PC-9 (cell line): ENCODE measurements at places on chromosomes 1 and 21. TPM values are rescaled to one million over a fixed set of nuclear protein-coding genes. Genes with fewer than 3 reads are reported as not detected.

The VSIG8 gene
- not detected in 2 replicates for total RNA-seq

The PRAMEF26 gene
- not detected in 2 replicates for total RNA-seq

The TFAP2E gene
- total RNA-seq = 0.72 and 1.3 TPM in 2 replicates

The FMO2 gene
- not detected in 2 replicates for total RNA-seq

The CSF1 gene
- total RNA-seq = 29.8 and 35.2 TPM in 2 replicates

The OR2AJ1 gene
- total RNA-seq = not detected in 2 replicates

The TTC39A gene
- total RNA-seq = 7.3 and 10.4 TPM in 2 replicates

The THEM5 gene
- not detected in 2 replicates for total RNA-seq

The CHIA gene
- not detected in 2 replicates for total RNA-seq

GRCh38 chr1:113042285-113043143 lies 30.5 kb upstream of the LRIG2 start:
- H3K27me3 ChIP-seq = no peaks in the 10 kb centered on the region
- H3K36me3 ChIP-seq = no peaks in the 10 kb centered on the region
- no peak overlapping the region for H3K27ac ChIP-seq
- peak; percentile 71 for DNase-seq
- peaks cover 18% of the 10 kb centered on the region for H3K4me1 ChIP-seq
- H3K4me3 ChIP-seq = no peak overlapping the region

DNA sequence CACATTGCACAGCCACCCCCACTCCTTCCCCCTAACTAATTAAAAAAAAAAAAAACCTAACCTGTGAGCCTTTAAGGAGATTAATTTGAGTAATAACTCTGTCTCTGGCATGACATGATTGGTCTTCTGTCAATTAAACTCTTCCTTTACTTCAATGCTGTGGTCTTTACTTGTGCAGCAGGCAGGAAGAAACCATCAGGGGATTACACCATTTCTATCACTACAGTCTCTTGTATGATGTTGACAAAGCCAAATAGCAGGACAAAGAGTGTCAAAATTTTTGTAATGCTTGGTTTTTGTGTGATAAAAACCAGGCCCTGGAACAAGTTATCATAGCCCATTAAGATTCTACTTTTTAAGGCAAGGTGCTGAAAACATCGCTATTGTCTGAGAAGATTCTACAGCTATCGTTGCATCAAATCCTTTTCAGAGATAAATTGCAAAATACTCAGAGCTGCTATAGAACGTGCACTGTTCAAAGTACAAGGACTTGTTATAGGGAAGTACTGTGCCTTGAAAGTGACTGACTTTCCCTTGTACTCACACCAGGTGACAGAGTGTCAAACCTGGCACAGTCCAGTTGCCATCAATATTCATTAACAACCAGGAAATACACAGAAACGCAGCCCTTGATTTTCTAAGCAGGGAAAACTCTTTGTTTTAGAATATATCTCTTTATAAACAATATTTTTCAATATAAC lies 37.7 kb downstream of the LHX9 start:
- H3K27ac ChIP-seq = no peak overlapping the region
- DNase-seq = no peak
- H3K27me3 ChIP-seq = no peaks in the 10 kb centered on the region
- H3K4me1 ChIP-seq = no peaks in the 10 kb centered on the region
- no peak overlapping the region for H3K4me3 ChIP-seq

- H3K27me3 ChIP-seq = no peaks in the 10 kb centered on the region
- no peaks in the 10 kb centered on the region for H3K36me3 ChIP-seq
- H3K27ac ChIP-seq = no peak overlapping the region
These were observed 45.0 kb downstream of the ARHGEF10L start for GRCh38 chr1:17584539-17584938.

GRCh38 chr1:50959303-50959912 lies 659 bp downstream of the FAF1 start:
- no peaks in the 10 kb centered on the region for H3K27me3 ChIP-seq
- peak overlapping the region; percentile 49 for H3K27ac ChIP-seq
- peak overlapping the region; percentile 85 for H3K4me3 ChIP-seq
- H3K36me3 ChIP-seq = 0 out of 2 replicates have a peak, but pooled peaks cover 7% of the 10 kb centered on the region
- no peak for DNase-seq

DNA sequence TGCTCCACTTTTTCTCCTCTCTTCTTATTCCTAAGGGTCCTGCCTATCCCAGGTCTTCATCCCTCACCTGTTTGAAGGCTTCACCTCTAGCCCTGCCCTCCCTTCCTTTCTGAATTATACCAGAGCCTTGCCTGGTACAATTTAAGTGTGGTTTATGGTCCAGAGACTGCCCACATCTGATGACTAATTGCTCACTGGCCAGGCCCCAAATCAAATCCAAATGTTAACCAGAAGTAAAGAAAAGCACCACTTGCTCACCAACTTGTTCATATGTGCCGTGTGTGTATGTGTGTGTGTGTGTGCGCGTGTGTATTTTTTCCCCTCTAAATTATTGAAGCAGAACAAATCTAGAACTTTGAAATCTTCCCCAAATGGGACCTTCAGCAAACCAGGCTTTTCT lies 26.4 kb downstream of the MYOM3 start:
- H3K27me3 ChIP-seq = no peaks in the 10 kb centered on the region
- no peak overlapping the region for H3K27ac ChIP-seq
- no peaks in the 10 kb centered on the region for H3K4me1 ChIP-seq
- DNase-seq = no peak

- H3K27ac ChIP-seq = no peak overlapping the region
- no peak overlapping the region for H3K4me3 ChIP-seq
- no peak for DNase-seq
- H3K27me3 ChIP-seq = no peaks in the 10 kb centered on the region
- H3K36me3 ChIP-seq = no peaks in the 10 kb centered on the region
- H3K4me1 ChIP-seq = no peaks in the 10 kb centered on the region
These were observed 39.7 kb downstream of the SLC66A1 start for GRCh38 chr1:19351873-19352272.

GRCh38 chr1:171506525-171507304 lies 21.4 kb downstream of the PRRC2C start:
- H3K27ac ChIP-seq = no peak overlapping the region
- DNase-seq = no peak
- 0 out of 2 replicates have a peak, but pooled peaks cover 3% of the 10 kb centered on the region for H3K36me3 ChIP-seq
- H3K4me1 ChIP-seq = no peaks in the 10 kb centered on the region
- no peak overlapping the region for H3K4me3 ChIP-seq
- H3K27me3 ChIP-seq = no peaks in the 10 kb centered on the region

DNA sequence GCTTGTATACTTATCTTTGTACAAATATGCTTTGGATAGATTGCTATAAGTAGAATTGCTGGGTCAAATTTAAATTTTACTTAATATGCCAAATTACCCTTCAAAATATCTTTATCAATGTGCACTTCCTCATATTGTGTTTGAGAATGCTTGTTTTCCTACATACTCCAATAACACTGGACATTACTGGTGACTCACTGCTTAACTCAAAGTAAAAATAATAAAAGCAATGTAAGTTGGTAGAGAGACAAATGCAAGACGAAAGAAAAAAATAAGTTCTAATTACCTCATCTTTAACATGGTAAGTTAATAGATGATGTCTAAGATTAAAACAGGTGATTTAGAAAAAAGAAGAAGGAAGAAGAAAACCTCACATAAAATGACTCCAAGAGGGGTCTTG lies 7.9 kb upstream of the SH3GLB1 start:
- DNase-seq = no peak
- H3K27me3 ChIP-seq = no peaks in the 10 kb centered on the region
- H3K36me3 ChIP-seq = no peaks in the 10 kb centered on the region
- H3K27ac ChIP-seq = no peak overlapping the region
- H3K4me3 ChIP-seq = no peak overlapping the region
- peaks cover 21% of the 10 kb centered on the region for H3K4me1 ChIP-seq

DNA sequence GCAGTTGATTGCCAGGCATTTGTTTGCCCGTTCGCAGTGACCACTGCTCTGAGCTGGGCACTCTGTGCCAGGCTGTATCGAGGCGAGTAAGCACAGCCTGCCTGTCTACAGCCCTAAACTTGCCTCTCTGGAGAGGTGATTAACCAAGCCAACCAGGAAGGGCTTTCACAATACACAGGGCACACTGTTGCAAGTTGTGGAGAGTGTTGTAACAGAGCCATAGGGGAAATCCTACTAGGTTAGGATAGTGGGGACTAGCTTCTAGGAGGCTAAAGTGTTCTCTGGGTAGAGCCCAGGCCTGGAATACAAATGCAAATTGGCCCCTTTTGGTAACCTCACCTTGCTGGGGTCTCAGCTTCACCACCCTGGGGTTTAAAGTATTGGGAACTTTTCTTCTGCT lies 23.8 kb downstream of the PRDM2 start:
- H3K27ac ChIP-seq = no peak overlapping the region
- peaks cover 18% of the 10 kb centered on the region for H3K27me3 ChIP-seq
- no peaks in the 10 kb centered on the region for H3K36me3 ChIP-seq
- no peak for DNase-seq
- no peak overlapping the region for H3K4me3 ChIP-seq
- H3K4me1 ChIP-seq = no peaks in the 10 kb centered on the region

- peaks cover 12% of the 10 kb centered on the region; the same call in 1 of the 2 replicates for H3K4me1 ChIP-seq
- no peak for DNase-seq
- no peak overlapping the region for H3K4me3 ChIP-seq
- H3K27me3 ChIP-seq = no peaks in the 10 kb centered on the region
These were observed 13.3 kb downstream of the FBXO42 start for GRCh38 chr1:16338961-16339360.

- no peak for DNase-seq
- no peaks in the 10 kb centered on the region for H3K27me3 ChIP-seq
- no peaks in the 10 kb centered on the region for H3K4me1 ChIP-seq
- H3K27ac ChIP-seq = no peak overlapping the region
- no peak overlapping the region for H3K4me3 ChIP-seq
These were observed 19.0 kb upstream of the LRRC8C start for GRCh38 chr1:89613928-89614327.

DNA sequence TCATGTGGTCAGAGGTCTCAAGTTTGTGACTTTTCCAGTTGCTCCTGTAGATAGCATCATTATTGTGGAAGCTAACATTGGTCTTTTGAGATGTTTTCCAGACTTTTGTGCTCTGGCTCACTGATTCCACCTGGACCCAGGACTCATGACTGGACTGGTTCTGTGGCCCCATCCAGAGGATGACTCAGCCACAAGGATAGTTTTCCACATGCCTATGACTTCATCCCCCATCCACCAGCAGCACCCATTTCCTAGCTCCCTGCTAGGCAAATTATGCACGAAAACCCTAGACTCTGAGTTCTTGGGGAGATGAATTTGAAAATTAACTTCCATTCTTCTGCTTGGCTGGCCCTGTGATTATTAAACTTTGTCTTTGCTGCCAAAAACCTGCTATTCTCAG lies 949.3 kb downstream of the MRPL39 start:
- DNase-seq = no peak
- H3K27me3 ChIP-seq = no peaks in the 10 kb centered on the region
- no peak overlapping the region for H3K4me3 ChIP-seq

DNA sequence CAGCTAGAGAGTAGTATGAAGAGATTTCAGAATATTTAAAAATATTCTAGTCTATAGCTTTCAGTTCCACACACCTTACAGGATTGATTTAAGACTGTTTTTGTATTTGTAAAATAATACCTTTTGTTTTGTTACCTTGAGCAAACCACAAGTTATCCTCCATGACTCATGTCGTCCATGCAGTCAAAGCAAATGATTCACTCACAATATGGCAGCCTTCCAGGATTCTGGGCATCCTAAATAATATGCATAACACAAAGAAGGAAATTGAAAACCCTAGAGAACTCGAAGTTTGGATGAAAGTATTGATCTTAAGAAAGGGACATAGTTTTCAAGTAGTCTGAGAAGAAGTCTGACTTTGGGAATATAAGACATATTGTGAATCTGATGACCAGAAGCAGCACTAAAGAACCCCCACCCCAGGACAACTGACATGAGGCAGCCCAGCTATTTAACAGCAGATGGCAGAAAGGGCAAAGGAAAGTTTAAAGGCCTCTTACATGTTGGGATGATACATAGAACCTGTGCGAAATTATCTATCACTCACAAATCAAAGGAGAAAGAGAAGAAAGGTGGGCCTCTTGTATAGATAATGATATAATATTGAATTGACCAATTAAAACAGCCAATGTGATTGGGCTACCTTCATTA lies 857.9 kb downstream of the BRINP3 start:
- H3K4me1 ChIP-seq = peaks cover 12% of the 10 kb centered on the region
- H3K36me3 ChIP-seq = no peaks in the 10 kb centered on the region
- no peak overlapping the region for H3K4me3 ChIP-seq
- H3K27ac ChIP-seq = peak overlapping the region; percentile 30; the same call in 1 of the 2 replicates

- peaks cover 41% of the 10 kb centered on the region for H3K4me1 ChIP-seq
- H3K36me3 ChIP-seq = no peaks in the 10 kb centered on the region
- H3K27ac ChIP-seq = no peak overlapping the region
- H3K27me3 ChIP-seq = no peaks in the 10 kb centered on the region
- no peak overlapping the region for H3K4me3 ChIP-seq
These were observed 202.4 kb upstream of the UBE2U start for GRCh38 chr1:64001038-64001437.

DNA sequence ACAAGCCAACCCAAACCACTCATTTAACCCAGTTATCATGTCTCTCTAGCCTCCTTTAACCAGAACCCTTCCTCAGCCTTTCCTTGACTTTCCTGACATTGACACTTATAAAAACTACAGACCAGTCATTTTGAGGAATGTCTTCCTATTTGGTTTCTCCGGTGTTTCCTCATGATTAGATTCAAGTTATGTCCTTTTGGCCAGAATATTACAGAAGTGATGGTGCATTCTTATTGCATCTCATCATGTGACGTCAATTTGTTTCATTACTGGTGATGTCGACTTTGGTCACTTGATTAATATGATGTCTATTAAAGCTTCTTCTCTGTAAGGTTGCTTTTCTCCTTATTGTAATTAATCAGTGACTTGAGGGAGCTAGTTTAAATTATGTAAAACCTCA lies 6.1 kb upstream of the RCSD1 start:
- no peak overlapping the region for H3K27ac ChIP-seq
- H3K4me3 ChIP-seq = no peak overlapping the region
- no peaks in the 10 kb centered on the region for H3K36me3 ChIP-seq
- H3K4me1 ChIP-seq = no peaks in the 10 kb centered on the region
- DNase-seq = no peak

- H3K27ac ChIP-seq = no peak overlapping the region
- peak; percentile 80 for DNase-seq
- no peak overlapping the region for H3K4me3 ChIP-seq
These were observed 13.8 kb upstream of the ABCB10 start for GRCh38 chr1:229572286-229572685.

GRCh38 chr1:2347409-2347785 lies 44.0 kb downstream of the MORN1 start:
- H3K27ac ChIP-seq = no peak overlapping the region
- H3K4me3 ChIP-seq = no peak overlapping the region
- DNase-seq = no peak
- H3K36me3 ChIP-seq = no peaks in the 10 kb centered on the region

DNA sequence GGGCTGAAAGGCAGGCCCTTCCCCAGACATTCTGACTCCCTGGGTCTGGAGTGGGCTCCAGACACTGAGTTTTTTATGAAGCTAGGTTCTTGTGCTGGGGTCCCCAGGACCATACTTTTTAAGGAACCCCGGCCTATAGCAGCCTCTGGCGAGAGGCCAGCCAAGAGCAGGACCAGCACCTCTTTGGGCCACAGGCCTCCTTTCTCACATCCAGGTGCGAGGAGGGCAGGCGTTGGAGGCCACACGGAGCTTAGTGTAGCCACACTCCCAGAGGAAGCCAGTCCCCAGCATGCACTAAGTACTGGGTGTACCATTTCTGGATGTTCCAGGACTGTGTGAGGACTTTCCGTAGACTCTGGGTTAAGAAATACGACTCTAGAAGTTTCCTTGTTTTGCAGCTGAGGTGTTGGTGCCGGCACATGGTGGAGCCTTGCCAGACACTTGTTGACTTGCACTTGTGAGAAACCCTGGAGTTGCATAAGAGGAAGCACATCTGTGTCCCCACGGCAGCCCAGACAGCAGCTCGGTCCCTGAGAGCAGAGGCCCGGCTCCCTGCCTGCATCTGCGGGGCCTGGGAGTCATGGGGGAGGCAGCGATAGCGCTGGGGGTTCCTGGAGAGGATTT lies 122.2 kb upstream of the VAMP3 start:
- H3K36me3 ChIP-seq = no peaks in the 10 kb centered on the region
- H3K4me3 ChIP-seq = no peak overlapping the region
- no peaks in the 10 kb centered on the region for H3K4me1 ChIP-seq
- no peak for DNase-seq
- H3K27ac ChIP-seq = no peak overlapping the region
